ENCODE measurements at places on chromosomes 7 and 10. TPM values are rescaled to one million over a fixed set of nuclear protein-coding genes. Genes with fewer than 3 reads are reported as not detected.

HOXA11 gene
- total RNA-seq: not detected

DNA sequence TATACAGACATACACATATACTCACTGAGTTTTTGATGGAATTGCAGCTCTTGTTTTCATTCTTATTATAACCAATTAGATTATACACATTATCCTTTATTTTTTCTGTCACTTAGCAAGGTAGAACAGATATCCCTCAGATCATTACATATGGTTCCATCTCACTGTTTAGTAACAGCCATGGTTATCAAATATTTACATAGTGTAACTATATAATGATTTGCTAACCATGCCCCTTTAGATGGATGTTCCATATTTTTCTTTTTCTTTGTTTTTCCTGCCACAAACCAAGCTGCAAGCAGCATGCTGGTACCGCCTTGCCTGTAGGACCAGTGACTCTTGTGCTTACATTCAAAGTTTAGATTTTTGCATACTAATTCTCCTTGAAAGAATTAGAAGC, 163.4 kb upstream of the NFE2L3 start:
- DNase-seq: no peak

DNA sequence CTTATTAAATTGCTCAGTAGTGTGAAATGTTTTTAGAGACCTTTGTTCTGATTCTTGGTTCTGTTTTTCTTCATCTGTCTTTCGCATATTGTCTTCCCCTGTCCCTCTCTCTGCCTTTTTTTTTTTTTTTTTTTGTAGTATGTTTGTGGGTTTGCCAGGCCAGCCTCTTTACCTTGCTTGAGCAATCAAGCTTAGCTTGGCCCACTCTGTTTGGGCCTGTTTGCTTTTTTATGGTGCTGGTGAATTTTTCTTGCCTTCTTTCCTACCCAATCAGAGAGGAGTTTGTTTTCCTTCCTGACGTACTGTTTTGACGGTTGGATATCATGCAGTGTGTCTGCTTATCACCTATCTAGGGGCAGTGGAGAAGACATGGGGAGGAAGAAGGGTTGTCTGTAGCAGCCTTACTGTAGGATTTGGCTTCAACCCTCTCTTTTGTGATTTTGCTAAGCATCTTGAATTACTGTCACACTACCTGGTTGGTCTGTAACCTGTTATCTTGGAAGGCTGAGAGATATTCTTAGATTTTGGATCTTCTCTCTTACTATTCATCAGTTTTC, 64.0 kb downstream of the BBS9 start:
- DNase-seq: no peak

DNA sequence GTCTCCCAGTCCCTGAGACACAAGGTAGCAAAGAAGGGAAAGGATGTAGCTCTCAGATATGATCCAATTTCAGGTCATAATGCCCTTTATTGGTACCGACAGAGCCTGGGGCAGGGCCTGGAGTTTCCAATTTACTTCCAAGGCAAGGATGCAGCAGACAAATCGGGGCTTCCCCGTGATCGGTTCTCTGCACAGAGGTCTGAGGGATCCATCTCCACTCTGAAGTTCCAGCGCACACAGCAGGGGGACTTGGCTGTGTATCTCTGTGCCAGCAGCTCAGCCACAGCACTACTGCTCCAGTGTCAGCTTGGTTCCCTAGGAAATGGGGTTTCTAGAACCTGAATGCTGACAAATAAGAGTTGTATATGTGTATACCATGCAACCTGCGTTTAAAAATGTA, 74.6 kb upstream of the PRSS58 start:
- DNase-seq: no peak

DNA sequence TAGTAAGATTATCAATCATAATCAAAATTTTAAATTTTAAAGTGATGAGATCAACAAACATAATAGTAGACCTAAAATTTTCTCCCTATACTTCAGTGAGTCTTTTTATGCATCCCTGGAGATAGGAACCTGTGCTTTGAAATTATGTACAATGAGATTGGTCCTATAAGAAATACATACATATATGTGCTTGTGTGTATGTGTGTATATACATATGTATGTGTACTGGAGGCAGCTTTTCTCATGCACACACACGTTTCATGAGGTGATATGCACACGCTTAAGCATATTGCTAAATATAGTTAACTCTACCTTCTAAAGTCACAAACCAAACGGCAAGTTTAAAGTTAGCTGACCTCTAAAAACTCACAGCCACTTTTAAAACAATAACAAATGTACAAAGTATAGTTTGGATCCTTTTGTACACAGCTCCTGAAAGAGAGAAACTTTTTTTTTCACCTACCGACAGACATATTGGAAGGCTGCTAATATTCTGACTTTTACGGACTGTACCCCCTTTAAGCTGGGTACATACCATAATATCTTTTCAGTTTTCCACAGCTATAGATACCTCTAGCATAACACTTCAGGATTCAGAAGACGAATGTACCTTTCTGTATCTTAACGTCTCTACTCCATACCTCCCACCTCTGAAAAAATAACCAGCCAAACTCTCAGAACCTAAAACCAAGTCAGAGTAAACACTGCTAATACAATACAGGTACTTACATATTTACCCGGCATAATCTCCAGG, 3.3 kb downstream of the ITGB1 start:
- DNase-seq: no peak

- DNase-seq: no peak
Observed at GRCh38 chr10:13448216-13448615, 80.6 kb downstream of the BEND7 start.

DNA sequence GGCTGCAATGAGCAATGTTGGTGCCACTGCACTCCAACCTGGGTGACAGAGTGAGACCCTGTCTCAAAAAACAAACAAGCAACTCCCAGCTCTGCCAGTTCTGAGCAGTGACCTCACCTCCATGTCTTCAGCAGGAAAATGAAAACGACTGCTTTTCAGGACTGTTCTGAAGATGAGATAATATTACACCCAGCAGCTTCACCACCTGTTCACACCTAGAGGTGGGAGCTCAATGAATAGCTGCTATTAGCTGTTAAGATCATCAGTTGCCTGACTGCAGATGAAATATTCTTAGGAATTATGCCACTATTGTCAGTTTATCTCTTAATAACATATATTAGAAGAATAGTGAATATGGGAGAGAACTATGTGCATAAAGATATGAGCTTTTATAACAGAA, 48.4 kb upstream of the CYTH3 start:
- no peak for DNase-seq

PTTG1IP2 gene
- not detected for total RNA-seq

GRCh38 chr10:92688927-92689662, 660 bp upstream of the HHEX start:
- no peak for DNase-seq

GRCh38 chr10:7666253-7667023, at the start of gene ITIH5:
TSS of gene ITIH5 (minus strand) at chr10:7666966. CDS start at chr10:7666892, 74 bp downstream.
- DNase-seq: no peak

- DNase-seq: no peak
Observed at GRCh38 chr7:91292506-91292905, 28.3 kb downstream of the FZD1 start.

LIPN gene
- 0.56 TPM for total RNA-seq

GBX1 gene
- total RNA-seq: not detected

DNA sequence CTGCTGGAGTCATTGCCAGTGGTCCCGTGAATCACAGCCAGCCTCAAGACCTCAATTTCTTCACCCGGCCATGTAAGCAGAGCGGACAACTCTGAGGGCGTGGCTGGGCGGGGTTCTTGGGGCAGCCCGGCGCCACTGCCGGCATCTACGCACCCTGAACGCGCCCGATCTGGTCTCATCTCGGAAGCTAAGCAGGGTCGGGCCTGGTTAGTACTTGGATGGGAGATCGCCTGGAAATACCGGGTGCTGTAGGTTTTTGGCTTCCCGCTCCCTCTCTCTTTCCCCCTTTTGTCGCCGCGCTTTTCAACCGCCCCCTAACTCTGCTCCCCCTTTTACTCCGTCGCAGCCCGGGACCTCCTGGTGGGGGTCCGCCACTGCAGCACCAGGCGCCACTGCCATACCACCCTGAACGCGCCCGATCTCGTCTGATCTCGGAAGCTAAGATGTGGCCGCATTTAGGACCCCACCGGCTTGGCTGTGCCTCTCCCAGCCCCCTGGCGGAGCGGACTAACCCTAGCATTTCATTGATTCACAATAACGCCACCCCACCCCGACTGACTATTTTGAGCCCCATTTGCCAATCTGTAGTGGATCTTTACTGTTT, 25.3 kb downstream of the GARIN1A start:
- no peak for DNase-seq

MACC1 gene
- total RNA-seq: 5.8 TPM

GRCh38 chr7:138726288-138726687, 25.1 kb upstream of the SVOPL start:
- DNase-seq: no peak

Measured in omental fat pad (tissue), 4 donors.